ENCODE measurements at places on chromosomes 13 and 19.

GRCh38 chr13:36919171-36919832, 736 bp downstream of the SMAD9 start:
- DNase-seq, result no peak

- no peak for DNase-seq
Observed at GRCh38 chr19:55360902-55361301, 2.2 kb downstream of the GARIN5B start.

GRCh38 chr13:63631006-63631405, 2215.4 kb upstream of the PCDH20 start:
- no peak for DNase-seq

DNA sequence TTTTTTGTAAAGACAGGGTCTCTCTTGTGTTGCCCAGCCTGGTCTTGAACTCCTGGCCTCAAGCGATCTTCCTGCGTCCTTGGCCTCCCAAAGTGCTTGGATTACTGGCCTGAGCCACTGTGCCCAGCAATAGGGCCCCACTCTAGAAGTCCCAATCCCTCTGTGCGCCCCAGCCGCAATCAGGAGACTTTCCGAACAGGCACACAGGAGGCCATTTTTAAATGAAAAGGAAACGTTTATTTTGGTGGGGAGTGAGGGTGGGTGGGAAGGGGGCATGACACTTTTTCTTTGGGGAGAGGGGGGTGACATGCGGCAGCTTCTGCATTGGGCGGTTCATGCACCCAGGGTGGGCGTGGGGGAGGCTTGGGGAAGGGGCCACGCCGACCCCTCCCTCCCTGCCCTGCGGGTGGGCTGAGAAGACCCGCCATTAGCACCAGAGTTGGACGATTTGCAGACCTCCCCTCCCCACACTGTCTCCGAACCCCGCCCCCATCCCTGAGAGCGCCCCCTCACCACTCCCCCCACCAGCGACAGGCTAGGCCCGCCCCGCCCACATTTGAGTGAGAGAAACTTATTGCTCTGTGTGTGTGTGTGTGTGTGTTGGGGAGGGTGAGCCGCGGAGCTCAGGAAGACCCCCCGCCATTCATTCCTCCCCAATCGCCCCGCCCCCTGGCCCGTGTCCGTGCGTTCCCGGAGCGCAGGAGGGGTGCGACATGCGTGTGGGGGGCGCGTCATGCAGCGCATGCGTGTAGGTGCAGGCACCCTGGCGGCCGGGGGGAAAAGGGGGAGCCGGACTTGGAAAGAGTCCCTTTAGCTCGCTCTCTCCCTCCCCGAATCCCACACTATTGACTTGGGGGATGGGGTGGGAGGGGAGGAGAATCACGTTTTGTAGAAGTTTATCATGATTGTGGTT, 17.2 kb downstream of the KCNC3 start:
- DNase-seq, result no peak

GRCh38 chr13:25237083-25237482, 50.2 kb downstream of the MTMR6 start:
- peak; percentile 8 for DNase-seq

DNA sequence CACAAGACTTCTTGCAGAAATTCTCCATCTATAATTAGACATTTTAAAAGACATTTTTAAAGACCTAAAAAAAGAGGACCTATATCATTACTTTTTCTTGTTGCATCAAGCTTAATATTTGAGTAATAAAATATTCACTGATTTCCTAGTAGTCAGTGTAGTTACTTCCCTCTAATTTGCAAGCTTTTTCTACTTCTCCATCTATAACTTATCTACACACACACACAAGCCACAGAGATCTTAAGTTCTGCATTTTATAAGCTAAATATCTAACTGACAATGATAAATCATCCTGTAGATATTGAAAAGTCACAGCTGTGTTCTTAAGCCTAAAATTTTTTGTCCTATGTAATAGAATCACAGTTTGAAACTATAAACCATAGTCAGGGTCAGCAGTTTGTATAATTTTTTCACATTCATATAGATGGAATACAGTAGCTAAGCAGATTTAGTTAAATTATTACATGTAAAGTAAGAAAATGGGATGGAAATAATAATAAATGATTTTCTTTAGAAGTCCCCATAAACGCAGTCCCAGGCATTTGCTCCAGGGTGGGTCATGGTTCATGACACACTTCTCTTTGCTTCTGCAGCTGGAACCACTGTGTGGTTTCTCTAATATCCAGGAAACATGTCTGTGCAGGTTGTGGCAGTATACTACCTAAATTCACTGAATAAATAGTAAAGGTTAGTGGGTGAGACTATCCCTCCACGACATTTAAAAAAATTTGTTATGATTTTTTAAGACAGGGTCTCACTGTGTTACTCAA, 60.2 kb downstream of the ESD start:
- no peak for DNase-seq

Measured in NAMALWA (cell line).